ENCODE measurements at places on chromosomes 5 and 9.

DNA sequence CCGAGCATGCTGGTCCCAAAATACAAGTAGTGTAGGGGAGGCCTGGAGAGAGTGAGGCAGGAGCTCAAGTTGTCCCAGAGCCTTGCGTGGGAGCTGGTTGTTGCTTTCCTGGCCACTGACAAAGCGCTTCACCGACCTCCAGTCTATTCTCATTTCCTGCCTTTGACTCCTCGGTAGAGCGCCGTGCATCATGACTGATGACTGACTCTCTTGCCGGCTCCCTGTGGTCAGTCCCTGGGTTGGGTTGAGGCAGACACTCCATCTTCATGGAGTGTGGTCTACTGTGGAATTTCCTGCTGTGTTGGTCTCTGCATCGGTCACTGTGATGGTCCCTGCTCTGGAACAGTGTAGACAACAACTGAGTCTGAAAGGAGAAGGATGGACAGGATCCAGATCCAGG, 175.1 kb upstream of the S1PR3 start:
- no peak for DNase-seq

GRCh38 chr9:93818827-93819472, 136.2 kb downstream of the BARX1 start:
- DNase-seq: no peak

DNA sequence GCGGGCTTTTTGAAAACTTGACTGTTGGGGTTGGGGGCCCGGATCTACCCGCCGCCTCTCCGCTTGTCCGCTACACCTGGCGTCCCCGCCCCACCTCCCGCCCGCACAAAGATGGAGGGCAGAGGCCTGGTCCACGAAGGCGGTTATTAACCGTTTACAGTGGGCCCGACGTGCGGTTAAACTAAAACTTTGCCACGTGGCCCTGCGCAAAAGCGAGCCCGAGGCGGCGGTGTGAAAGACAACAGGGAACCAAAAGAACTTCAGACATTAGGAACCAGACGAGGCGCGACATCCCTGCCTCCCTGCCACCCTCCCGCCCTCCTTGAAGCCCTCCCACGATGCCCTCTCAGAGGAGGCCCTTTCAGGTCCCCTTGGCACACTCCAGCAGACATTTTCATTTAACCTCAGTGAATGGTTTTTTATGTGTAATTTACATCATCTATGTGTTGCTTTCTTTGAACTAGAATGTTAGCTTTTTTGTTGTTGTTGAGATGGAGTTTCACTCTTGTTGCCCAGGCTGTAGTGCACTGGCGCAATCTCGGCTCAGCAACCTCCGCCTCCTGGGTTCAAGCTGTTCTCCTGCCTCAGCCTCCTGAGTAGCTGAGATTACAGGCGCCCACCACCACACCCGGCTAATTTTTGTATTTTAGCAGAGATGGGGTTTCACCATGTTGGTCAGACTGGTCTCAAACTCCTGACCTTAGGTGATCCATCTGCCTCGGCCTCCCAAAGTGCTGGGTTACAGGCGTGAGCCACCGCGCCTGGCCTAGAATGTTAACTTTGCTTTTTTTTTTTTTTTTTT, 999 bp upstream of the HNRNPA0 start:
- no peak for DNase-seq

DNA sequence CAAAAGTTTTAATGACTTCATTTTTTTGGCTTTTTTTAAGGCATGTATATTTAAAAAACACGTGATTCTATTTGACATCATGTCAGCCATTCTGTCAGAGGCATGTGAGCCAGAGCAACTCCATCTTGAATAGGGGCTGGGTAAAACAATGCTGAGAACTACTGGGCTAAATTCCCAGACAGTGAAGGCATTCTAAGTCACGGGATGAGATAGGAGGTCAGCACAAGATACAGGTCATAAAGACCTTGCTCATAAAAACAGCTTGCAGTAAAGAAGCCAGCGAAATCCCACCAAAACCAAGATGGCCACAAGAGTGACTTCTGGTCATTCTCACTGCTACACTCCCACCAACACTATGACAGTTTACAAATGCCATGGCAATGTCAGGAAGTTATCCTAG, 1000.6 kb upstream of the DMAC1 start:
- DNase-seq: no peak

- DNase-seq: no peak
Measured at GRCh38 chr5:81058121-81058520, 98.0 kb downstream of the RASGRF2 start.

- no peak for DNase-seq
Measured at GRCh38 chr5:32330126-32330971, 17.6 kb upstream of the MTMR12 start.

DNA sequence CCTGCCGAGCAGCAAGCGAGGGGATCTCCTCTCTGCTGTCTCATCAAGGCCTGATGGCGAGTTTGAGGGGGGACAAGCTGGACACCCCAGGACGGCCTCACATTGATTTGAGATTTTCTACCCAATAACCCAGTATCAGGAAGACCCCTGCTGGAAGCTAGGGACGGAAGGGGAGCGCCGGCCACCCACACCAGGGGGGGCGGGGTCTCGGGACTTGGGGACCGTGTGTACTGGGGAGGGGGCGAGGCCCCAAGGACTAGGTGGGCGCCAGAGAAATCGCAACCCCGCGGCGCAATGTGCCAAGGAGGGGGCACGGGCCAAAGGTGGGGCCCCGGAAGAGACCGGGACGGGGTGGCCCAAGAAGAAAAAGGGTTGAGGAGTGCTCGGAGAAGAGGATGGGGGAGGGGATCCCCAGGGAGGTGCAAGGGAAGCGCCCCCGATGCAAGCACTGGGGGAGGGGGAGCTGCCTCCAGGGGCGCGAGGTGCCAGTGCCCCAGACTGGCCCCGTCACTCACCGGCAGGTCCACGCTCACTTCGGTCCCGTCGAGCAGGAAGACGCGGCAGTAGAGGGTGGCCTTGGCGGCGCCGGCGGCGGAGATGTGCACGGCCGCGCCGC, 1.1 kb downstream of the EPB41L4B start:
- DNase-seq: no peak

DNA sequence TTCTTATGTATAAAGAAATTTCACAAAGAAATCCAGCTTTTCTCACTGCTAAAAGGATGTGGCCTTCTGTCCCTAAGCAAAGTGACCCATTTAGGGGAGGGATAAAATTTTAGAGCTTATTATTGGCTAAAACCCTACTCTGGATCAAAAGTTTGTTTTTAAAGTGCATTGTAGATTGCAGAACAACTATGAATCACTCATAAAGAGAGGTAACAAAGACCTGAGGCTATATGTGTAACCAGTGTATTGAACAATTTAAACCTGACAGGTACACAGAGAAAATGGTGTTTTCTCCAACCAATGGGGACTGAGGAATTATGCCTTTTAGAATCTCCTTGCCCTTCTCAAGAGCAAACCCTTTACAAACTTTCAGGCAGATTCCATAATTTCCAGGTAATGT, 86.6 kb downstream of the MUSK start:
- DNase-seq: no peak

DNA sequence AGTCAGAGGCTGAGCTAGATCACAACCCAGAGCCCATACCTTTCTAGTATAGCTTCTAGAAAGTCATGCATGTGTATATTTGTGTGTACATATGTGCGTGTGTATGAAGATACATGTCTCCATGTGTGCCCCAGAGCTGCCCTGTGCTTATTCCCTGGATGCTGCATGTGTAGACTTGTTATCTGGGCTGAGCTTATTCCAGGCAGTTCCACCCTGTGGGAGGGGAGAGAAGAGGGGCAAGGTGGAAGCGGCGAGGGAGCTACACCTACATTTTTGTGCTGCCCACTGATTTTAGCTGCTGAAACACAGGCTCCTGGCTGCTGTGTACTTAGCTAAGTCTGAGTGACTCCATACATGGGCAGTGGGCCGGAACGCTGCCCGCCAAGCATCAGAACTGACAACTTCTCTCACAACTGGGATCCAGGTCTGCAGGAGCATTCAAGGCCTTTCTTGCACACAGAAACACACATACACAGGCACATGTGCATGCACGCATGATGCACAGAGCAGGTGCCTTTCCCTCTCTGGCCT, 38.0 kb upstream of the XPA start:
- no peak for DNase-seq

DNA sequence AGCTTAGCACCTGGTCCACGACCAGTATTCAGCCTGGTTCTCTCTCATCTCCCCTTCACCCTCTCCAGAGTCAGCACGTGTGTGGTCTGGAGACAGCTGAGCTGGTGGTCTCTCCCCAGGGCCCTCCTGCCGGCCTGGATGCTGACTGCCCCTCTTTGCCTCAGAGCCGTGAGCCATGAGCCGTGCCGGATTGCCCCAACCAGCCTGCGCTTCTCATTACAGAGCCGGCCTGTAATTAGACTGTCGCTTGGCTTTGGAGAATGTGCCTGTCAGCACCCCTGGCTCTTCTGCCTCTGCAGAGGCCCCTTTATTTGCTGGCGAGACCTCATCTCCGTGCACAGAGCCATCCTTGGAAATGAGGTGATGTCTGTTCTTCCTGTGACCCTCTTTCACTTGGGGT, 118.7 kb upstream of the BOD1 start:
- no peak for DNase-seq

- DNase-seq: no peak
Measured at GRCh38 chr9:12266758-12267157, 426.4 kb upstream of the TYRP1 start.

DNA sequence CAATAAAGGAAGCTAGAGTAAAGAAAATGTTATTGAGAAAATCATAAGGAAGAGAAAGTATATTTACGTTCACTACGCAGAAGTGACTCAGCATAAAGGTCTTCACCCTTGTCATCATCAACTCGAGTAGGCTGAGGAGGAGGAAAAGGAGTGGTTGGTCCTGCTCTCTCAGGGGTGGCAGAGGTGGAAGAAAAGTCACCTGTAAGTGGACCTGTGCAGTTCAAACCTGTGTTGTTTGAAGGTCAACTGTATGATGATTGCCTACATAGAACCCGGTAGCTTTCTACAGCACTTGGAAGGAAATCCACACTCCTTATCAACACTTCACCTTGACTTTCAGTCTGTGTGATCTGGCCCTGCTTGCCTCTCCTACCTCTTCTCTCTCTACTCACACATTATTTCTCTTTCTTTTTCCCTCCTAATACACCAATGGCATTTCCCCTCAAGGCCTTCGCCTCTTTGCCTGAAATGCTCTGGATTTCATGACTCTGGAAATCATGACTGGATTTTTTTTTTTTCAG, 109.3 kb upstream of the CPEB4 start:
- DNase-seq: no peak

DNA sequence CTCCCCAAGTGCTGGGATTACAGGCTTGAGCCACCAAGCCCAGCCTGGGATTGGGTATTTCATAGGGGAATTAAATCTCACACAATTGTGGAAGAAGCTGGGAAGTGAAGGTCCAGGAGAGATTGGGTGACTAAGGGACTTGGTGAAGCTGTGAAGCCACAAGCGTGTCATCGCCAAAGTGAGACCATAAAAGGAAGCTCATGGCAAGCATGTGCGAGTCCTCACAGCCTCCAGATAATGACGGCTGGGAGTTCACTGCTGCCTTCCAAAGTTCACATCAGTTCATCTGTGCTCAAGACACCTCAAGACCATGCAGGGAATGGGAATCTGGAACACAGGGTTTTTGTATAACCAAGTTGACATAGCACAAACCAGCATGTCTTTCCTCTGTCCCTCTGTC, 210.6 kb downstream of the MARCHF11 start:
- no peak for DNase-seq

GRCh38 chr5:160463740-160464465, 42.2 kb downstream of the PTTG1 start:
- no peak for DNase-seq

DNA sequence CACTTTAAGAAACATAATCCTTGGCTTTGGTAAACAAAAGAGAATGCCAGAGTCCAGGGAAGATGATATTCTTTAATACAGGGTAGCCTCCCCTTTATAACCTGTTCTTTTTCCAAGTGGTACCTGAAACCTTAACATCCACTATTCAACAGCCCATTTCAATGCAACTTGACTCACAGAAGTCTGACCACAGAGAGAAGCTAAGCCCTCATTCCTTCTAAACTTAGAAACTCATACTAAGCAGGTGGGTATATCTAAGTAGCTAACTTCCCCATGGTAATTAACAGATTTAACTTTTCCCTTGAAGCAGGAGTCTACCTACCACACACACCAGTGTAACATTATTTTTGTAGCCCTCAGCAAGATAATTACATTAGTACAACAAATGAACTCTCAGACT, 91.9 kb downstream of the CEMIP2 start:
- DNase-seq: no peak

DNA sequence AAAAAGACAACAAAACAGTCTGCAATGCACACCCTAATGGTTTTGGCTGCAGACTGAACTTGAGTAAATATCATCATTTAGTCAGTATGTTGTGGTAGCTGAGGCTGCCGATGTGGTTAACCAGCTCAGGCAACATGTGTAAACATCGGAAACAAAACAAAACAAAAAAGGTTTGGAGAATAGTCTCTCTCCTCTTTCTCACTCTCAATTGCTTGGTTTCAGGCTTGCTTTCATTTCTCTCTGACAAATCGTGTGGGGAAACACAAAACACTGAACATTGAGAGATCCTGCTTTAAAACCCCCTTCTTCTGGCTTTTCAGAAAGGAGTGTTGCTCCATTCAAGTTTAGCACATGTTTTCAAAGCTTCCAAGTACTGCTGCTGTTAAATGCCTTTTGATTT, 453.3 kb downstream of the BNC2 start:
- DNase-seq: no peak

GRCh38 chr5:153998010-153998409, 40.7 kb downstream of the FAM114A2 start:
- DNase-seq: no peak

GRCh38 chr5:74361406-74362358, 278.8 kb downstream of the ENC1 start:
- DNase-seq: no peak

GRCh38 chr5:160209917-160210316, 19.4 kb upstream of the FABP6 start:
- DNase-seq: no peak

- no peak for DNase-seq
Measured at GRCh38 chr5:69013481-69013880, 80.3 kb upstream of the SLC30A5 start.

DNA sequence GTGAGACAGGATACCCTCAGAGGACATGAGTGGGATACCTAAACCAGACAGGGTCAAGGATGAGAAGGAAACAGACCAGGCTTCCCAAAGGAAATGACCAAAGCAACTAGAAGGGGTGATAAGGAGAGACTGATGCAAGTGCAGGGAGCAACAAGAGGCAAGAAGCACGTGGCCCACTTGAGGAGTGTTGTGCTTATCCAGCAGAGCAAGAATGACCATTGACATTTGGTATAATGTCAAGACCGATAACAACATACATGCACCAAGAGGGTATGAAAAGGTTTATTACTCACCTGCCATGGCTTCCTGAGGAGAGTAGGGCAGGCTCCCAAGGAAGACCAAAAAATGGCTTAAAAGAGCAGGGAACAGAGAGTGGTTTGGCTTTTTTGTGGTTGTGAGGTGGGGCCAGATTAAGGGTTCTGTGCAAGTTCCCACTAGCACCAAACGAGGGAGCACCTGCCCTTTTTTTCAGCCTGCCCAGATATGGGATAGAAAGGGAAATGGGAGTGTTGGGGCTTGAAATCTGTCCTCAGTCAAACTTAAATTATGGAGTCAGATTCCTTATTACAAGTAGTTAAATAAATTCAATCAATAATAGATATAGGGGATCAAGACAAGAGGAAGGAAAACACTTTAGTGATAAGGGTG, 513.6 kb downstream of the RASEF start:
- no peak for DNase-seq
